Fibroblast of mammary gland (primary cell): ENCODE measurements at places on chromosomes 6 and 20.

DNA sequence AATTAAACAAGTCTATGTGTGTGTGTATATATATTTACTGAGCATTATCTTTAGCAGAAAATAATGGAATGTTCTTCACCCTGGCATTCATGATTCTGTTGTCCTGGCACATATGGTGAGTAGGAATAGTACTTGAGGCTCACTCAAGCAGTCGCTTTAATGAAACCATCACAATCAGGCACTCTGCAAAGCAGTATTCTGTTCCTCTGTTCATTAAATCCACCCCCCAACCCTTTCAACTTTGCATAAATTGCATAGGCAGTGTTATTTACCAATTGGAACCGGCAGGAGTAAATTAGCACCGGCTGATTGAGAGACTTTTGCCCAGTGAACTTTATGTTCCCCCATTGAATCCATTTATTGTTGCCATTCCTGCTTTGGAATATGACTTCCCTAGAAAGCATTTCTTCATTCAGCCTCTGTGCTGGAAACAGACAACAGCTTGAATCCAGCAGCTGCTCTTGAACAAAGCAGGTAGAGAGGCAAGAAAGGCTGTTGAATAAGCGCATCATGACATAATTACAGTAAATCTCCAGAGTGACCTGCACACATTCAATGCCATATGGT lies 268.0 kb upstream of the RNF217 start:
- no peak for DNase-seq

GRCh38 chr20:49979030-49979832 lies 3.5 kb upstream of the SNAI1 start:
- no peak for DNase-seq

DNA sequence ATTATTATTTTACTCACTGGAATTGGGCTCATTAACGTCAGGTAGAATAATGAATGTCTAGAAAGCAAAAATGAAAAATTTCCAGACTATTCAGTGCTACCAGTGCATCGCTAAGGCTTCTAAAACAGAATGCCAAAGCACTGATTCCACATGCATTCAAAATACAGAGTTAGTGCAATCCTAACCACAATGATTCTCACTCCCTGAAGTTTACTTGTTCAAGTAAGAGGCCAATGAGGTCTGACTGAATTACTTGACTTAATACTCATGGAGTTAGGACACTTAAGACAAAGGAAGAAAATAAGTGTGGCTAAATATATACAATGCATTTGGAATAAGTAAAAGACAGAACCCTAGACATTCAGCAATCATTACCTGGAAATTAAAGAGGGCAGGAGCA lies 220.5 kb downstream of the PKHD1 start:
- DNase-seq, result no peak

DNA sequence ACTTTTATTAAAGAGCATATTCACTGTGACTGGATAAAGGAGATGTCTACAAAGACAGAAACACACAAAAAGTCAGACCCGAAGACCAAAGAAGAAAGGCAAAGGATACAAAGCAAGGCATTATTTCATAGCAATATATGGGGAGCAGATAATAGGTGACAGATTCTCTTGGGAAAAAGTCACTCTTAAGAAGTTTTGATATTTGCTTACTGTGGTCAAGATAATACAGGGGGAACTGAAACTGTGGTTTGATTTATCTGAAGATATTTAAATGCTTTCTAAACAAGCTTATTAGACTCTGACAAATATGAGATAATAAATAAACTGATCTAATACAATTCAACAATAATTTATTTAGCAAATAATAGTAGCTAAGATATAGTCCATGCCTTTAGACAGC lies 14.7 kb downstream of the CYP39A1 start:
- no peak for DNase-seq

DNA sequence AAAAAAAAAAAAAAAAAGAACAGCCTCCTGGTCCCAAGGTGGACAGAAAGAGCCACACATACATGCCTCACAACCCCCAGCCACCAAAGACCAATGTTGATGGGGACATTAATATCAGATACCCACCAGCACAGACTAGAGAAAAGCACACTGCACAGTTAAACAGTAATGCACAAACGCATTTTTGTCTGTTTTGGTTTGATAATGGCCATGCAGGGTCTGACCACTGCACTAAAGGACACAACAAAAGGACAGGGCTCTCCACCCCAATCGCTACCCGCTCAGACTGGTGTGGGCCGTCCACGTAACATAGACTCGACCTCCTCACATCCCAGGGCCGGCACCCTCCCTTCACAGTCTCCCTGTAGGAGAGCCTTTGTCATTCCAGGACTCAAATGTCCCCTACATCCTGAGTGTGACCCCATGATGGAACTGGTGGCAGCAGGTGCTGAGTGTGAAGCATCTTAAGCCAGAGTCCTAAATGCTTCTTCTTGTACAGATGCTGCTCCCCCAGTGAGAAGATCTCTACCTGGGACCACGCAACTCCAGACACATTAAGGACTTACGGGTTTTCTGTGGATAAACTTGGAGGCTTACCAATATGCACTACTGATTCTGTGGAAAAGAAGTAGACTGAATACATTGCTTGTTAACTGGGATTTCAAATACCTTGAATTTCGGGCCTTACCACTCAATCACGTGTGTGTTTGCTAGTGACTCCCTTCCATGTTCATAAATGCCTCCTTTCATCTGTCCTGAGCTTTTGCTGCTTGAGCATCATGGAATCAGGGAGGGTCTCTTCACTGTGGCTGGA lies 28.0 kb downstream of the RRBP1 start:
- no peak for DNase-seq

- DNase-seq, result no peak
Measured at GRCh38 chr6:46220352-46221221, 49.8 kb upstream of the ENPP5 start.

DNA sequence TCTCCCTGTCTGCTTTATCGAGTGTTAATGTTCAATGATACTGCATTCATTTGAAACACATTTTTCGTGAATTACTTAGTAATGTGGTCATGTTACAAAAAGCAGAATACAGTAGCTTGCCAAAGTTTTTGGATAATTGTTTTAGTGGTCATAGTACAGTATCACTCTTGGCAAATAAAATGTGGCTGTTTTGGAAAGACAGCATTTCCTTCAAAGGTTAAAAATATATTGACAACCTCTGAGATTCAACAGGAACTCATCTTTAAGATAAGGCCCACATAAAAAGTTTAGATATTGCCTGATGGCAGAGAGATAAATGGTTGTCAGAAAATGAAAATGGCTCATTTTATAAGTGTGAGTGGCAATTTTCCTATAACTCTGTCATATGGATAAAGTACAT lies 297.7 kb upstream of the MAN1A1 start:
- peak; percentile 46 for DNase-seq

GRCh38 chr6:110295451-110296165 lies 62.5 kb downstream of the METTL24 start:
- DNase-seq, result no peak

- no peak for DNase-seq
Measured at GRCh38 chr6:21836277-21836676, 242.7 kb downstream of the SOX4 start.
